Activated T-helper 1 cell treated with anti-CD3 and anti-CD28 coated beads, Interleukin-12 subunit alpha, Interleukin-12 subunit beta, Interleukin-2, Interleukin-4 antibody, amounts not matched to agents 30 ng/mL and 10 ng/mL and 1 ng/mL, durations not matched to agents 14 hours and 24 hours and 36 hours (primary cell): ENCODE measurements at places on chromosomes 13 and 19.

- no peak for DNase-seq
Observed at GRCh38 chr19:8206147-8207087, 2.8 kb upstream of the CERS4 start.

GRCh38 chr13:36347531-36348210, 1.5 kb upstream of the SPART start:
- DNase-seq, result no peak

DNA sequence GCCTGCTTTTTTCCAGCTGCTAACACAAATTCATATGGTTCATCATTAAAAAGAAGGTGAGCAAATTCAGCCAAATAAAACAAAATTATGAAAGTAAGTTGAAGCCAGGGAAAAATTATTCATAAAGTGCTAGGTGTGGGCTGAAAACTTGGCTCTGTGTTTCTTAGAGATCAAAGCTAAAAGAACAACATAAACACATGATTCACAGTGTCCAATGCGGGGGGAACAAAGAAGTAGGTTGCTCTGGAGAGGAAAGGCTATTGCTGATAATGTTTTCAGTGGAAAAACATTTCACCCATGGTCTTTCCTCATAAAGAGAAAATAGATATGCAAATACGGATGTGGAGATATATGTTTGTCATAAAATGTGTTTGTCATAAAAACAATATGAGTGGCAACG, 1691.5 kb upstream of the SLC10A2 start:
- no peak for DNase-seq

- DNase-seq, result no peak
Observed at GRCh38 chr19:29708554-29709439, 6.3 kb downstream of the C19orf12 start.

DNA sequence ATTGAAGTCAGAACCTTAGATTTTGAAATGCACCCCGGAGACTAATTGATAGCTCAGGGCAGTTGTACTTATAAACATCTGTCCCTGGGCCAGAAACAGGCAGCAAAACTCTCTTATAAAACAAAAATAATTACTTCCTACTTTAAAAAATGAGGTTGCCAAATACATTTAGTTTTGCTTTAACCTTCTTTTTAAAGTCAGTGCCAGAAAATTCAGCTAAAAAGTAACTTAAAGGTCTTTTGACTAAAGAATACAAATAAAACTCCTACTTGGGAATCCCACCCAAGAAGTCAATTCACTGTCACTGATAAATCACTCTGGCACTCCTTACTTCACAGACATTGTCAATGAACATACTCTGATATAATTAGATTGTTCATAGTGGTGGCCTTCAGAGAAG, 60.7 kb downstream of the DOCK9 start:
- DNase-seq, result no peak
